ENCODE measurements at places on chromosomes 5 and 9.

DNA sequence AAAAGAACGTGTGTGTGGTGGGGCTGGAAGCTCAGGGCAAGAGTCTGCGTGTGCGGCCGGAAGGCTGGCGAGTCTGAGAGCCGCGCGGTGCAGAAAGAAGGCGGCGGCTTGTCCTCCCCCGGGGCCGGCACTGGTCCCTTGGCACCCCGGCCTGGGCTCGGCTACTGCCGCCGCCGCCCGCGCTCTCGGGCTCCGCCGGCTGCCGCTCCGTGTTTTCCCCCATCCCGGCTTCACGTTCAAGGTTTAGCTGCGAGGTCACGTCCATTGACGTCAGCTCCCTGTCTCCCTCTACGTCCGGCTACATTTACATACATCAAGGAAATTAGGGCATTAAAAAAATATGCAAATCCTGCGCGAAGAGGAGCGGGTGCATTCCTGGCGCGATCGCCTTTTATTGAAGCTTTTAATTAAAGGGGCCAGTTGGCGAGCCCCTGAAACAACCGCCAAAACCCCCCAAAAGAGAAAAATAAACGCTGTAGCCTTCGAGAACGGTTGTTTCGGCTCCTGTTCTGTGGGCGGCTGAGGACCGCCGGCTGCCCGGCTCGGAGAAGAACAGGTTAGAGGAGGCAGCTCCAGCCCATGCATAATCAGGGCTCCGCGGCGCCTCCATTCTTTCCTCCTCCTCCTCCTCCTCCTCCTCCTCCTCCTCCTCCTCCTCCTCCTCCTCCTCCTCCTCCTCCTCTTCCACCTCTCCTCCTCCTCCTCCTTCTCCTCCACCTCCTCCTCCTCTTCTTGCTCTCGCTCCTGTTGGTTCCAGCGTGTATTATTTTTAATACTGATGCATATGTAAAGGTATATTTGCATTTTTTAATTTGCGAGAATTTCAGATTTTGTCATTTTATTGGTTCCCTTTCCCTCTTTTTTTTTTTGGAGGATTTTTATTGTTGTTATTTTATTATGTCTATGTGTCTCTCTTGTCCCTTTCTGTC is 207.0 kb downstream of the MEF2C start:
- peak; percentile 64 for DNase-seq

GRCh38 chr9:74770508-74771261 is 117.0 kb downstream of the TRPM6 start:
- DNase-seq, result no peak

DNA sequence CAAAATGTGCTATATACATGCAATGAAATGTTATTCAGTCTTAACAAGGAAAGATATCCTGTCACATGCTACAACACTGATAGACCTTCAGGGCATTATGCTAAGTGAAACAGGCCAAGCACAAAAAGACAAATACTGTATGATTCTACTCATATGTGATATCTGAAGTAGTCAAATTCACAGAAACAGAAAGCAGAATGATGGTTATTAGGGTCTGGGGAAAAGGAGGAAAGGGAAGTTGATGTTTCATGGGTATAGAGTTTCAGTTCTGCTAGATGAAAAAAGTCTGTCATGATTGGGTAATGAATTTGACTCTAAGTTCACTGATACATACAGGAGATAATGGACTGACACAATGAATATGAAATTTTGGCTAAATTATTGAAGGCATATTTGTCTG is 11.2 kb upstream of the RIC1 start:
- DNase-seq, result peak; percentile 94

DNA sequence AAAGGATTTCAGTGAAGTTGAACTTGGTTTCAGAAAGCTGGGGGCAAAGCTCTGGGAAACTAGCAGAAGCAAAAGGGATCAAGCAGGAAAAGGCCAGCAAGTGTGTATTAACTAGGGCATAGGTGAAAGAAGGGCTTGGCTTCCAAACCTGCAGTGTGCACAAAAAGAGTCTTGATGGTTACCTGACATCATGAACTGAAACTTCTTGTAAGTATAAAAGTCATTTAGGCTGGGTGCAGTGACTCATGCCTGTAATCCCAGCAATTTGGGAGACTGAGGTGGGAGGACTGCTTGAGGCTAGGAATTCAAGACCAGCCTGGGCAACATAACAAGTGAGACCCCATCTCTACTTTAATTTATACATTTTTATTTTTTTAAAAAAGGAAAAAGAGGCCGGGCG is 216.4 kb downstream of the EPB41L4A start:
- DNase-seq, result no peak

DNA sequence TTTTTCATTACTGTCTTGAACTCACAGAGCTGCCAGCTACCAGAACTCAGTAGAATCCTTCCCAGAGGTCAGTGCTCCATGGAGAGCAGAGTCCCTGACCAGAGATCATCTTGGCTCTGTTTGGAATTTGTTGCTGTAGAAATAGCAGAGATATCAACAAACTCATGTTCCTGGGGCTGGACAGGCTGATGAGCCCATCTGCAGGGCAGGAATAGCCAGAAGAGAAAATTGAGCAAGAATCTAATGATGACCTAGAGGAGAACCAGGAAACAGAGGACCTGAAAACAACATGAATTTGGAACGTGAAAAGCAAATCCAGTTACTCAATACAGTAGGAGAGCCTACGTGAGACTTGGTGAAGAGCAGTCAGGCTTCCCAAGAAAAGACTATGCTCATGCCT is 437.8 kb downstream of the PLK2 start:
- DNase-seq, result no peak

DNA sequence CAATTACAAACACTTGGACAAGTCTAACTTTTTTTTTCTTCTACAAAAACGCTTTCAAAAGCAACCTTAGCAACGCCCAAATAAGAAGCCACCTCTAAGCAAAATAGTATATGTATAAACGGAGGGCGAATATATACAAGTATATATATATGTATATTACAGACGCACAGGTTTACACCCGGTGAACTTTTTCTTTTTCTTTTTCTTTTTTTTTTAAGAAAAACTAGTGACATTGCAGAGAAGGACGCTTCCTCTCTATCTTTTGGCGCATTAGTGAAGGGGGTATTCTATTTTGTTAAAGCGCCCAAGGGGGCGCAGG is 200 bp downstream of the NPR3 start:
- DNase-seq, result no peak

DNA sequence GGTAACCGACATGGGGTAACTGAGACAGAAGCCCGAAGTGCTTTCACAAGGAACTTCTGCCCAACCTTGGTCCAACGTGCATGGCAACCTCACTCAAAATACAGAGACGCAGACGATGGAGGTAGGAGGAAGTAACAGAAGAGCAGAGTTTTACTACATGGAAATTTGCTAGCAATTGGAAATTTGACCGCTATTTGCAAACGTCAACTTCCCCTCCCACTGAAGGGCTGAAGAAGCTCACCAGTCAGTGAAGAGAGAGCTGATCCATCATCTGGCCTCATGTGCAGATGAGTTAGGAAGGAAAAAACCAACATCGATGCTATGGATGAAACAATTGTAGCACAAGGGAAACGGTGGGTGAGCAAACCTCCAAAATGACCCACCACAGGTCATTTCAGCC is 196.7 kb downstream of the RGS3 start:
- DNase-seq, result peak; percentile 16
